ENCODE measurements at places on chromosomes 11 and 22.
A peak's percentile ranks its signal among the peaks of the same experiment; 100 is the strongest.

DNA sequence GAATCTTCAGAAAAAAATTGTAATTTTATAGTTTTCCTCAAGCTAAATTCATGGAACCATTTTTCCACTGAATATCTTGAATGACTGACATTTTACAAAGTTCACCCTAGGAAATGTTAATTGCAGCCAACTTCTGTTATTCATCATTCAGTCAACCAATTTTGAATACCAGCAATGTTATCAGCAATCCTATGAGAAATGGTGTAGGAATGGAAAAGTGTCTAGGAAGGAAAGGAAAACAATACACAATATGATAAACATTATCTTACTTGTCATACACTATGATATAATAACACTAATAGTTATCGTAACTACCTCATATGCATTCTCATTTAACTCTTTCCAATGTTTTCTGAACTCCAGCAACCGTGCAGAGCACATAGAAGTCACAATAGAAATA, 790.5 kb upstream of the LRRC4C start:
- no peak for DNase-seq

- no peak for DNase-seq
These were observed 1410.2 kb downstream of the BRD1 start for GRCh38 chr22:48417225-48418070.

GRCh38 chr11:114036958-114037357, 22.6 kb upstream of the ZBTB16 start:
- no peak for DNase-seq

GRCh38 chr11:69382131-69383128, 88.5 kb downstream of the MYEOV start:
- DNase-seq = peak; percentile 10

DNA sequence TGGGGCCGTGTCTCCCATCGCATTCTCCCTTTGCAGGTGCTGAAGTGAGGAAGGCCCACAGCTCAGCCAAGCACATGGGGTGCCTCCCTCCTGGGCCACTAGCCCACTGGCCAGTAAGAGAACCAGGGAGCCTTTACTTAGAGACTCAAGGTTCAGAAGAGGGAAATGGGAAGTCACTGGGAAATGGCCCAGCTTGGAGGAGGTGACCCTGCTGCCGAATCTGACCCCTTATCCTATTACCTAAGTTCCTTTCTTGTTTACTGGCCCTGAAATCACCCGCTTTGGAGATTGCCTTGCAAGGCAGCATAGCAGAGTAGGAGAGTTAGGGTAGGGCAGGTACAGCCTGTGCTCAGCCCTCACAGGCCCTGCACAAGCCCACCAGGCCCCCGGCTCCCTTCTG, 24.4 kb downstream of the UPB1 start:
- no peak for DNase-seq

- DNase-seq = no peak
These were observed 35.6 kb upstream of the EHF start for GRCh38 chr11:34585304-34585734.

DNA sequence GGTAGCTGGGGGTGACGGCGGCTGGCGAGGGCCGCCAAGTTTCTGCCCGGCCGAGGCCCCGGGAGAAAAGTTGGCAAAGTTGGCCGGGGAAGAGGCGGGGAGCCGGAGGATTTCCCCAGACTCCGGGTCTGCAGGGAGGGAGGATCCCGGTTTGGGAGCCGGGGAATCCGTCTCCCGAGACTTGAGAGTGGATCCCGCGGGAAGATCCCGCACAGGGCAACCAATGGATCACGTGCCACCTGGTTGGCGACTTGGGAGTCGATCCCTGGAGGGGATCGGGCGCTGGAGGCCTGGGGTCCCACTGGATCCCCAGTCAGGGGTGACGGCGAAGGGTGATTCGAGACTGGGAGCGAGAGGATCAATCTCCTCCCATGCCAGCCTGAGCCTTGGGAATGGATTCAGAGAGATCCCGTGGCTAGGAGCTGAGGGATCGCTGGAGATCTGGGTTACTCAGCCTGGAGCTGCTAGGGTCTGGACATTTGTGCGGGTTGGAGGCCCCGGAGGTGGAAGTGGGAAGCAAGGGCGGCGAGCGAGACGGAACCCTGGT, 394 bp downstream of the KIAA1671 start:
- peak; percentile 2 for DNase-seq

GRCh38 chr22:23397008-23397612, 183.0 kb downstream of the IGLL1 start:
- no peak for DNase-seq

DNA sequence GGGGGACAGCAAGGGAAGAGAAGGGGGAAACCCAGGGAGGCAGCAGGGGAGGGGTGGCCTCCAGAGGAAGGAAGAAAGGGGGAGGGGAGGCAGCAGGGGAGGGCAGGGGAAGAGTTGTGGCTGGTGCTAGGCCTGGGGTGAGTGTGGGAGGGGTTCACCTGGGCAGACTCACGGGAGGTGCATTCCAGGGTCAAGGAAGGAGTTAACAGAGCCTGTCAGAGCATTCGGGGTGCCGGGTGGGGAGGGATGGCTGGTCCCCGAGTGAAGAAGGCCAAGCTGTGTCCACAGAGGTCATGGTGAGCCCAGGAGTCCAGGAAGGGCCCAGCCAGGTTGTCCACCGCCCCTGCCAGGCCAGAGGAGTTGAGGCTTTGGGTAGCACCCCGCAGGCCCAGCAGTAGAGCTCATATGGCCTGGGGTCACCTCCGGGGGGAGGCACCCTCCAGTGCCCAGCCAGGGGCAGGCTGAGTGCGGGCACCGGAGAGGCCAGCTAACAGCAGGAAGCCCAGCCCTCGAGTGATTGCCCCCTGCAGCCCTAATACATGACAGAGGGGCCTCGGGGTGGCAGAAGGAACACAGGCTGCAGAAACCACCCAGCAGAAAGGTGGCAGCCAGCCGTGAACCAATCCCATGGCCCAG, 31.1 kb upstream of the PPARA start:
- DNase-seq = no peak

- DNase-seq = no peak
These were observed 109.4 kb downstream of the GRIA4 start for GRCh38 chr11:105719073-105719822.

GRCh38 chr11:1659506-1659905, 29.9 kb downstream of the KRTAP5-5 start:
- DNase-seq = peak; percentile 19

GRCh38 chr11:78806214-78807004, 231.7 kb upstream of the NARS2 start:
- DNase-seq = no peak

DNA sequence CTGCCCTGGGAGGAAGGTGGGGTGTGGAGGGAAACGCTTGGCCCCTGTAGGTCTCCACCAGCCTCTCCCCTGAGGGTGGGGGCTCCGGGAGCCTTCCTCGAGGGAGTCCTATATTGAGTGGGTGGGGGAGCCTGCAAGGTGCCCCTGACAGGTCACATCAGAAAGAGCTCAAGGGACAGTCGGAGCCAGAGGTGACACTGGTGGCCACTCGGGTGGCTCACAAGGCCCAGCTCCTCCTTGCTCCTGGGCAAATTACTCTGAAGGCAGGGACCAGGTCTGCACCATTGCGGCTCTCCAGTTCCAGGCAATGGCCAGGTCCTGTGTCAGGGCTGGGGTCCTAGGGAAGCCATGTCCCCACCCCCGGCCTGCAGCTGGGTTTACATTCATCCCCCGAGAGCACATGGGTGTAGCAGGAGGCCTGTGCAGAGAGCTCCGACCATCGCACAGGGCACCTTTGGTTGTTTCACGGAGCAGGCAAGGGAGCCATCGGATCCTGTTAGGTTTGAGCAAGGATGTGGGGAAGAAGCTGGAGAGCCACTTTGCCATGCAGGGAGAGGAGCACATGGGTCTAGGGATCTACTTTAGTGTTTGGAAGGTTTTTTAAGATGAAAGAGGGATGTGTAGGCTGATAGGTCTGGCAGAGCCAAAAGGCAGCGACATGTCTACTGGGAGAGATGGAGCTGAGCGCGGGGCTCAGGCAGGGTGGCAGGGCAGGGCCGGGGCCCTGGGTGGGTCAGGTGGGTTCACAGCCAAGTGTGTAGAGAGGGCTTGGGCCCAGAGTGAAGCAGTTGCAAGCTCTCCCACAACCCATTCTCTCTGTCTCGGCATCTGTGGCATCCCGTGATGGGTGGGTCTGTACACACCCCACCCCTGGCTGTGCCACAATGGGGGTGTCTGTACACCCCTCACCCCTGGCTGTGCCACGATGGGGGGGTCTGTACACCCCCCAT, 14.8 kb downstream of the CCND1 start:
- DNase-seq = no peak

DNA sequence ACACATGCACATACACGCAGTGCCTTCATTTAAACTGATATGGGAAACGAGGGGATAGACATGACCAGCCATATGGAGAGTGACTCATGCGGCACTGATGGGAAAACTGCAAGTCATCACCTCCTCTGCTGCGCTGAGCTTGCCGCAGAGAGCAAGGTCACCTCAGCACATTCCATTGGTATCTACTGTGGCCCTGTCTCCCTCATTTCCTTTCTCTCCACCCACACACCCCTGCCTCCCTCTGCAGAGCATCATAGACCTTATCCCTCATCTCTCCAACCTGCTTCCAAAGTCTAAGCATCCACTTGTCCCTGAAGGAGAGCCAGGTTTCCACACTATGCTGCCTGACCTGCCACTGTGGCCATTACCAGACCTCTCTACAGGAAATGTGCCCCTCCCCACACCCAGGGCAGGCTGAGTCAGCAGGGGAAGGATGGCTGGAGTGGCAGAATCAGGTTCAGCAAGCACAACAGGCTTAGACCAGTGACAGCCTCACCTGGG, 116.9 kb upstream of the SNX19 start:
- no peak for DNase-seq

All from CD4-positive, alpha-beta T cell treated with Interleukin-6 for 4 hours (primary cell).